Ovary (tissue), 10 donors: ENCODE measurements at places on chromosomes 1 and 21. TPM values are rescaled to one million over a fixed set of nuclear protein-coding genes. Genes with fewer than 3 reads are reported as not detected.

The APCS gene
- not detected for total RNA-seq

The RGSL1 gene
- total RNA-seq, result not detected

The MAP1LC3C gene
- total RNA-seq, result 4.8 TPM

The TBX15 gene
- not detected for total RNA-seq

The OLFM3 gene
- total RNA-seq, result not detected

The MPL gene
- total RNA-seq, result 1.9 TPM

The AZIN2 gene
- total RNA-seq, result 15.7 TPM

The ILDR2 gene
- 13.0 TPM for total RNA-seq

The SIK1 gene
- 63.0 TPM for total RNA-seq

The STXBP3 gene
- total RNA-seq, result 40.5 TPM

DNA sequence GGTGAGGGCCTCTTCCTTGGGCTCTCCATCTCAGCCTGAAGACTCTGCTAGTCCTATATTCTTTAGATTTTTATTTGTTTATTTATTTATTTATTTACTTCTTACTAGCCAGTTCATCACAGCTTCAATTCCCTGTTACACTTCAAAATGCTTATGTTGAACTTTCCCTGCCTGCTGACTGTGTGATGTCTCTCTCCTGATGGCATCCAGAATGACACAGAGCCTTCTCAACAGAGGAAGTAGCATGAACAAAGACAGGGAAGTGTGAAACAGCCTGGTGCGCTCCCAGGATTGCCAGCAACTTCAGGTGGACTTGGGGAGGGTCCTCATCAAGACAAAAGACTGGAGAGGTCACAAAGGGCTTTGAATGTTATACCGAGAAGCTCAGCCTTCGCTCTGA, 4.3 kb upstream of the IPO13 start:
- no peak for DNase-seq

DNA sequence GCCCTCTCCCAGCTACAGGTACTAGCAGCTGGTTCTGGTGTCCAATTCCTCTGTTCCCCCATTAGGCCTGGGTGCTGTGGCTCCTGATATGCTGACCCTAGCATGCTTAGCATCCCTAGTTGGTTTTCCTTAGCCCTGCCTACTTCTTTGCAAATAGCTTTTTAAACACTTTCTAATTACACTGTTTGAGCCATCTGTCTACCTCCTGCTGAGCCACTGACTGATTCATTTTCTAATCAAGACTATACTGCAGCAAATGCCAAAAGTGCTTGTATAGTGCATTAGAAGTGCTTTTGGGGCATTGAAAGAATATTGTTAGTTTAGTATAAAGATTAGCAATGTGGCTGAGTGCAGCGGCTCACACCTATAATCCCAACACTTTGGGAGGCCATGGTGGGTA, 36.3 kb downstream of the ERICH3 start:
- no peak for DNase-seq

DNA sequence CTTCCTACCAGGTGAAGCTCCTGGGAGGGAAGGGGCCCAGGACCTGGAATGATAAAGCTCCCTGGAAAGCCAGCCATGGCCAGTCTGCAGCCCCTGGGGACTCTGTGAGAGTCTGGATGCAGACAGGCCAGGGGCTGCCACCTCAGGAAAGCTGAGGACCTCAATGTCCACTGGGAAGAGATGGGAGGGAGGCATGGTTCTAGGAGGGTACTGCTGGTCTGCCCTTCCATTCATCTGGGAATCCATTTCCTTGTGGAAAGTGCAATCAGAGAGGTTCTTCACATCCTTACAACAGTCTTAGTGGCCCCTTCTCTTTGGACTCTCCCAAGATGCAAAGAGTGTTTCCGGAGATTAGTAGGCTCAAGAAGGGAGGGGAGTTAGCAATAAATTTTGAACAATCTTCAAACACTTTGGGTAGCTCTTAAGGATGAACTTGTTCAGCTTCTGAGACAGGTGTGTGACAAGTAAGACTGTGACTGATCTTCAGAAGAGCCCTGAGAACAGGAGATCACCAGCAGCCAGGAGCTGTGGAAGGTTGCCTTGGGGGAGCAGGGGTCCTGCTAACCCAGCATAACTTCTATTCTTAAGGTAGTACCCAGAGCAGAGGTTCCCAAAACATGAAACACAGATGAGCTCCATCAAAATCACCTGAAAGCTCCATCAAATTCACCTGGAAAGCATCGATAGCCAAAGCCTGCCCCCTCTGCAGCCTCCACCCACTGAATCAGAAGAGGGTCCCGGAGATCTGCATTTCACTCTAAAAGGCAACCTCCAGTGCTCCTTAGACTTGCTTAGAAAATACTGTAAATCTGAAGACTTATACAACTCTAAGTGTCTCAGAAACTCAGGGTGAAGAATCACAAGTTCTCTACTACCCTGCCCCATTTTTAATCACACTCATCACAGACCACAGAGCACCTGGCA, 616 bp upstream of the LAX1 start:
- no peak for DNase-seq

GRCh38 chr1:109971559-109971958, 13.0 kb upstream of the AHCYL1 start:
- DNase-seq, result no peak

GRCh38 chr1:13451399-13451965, 41.2 kb downstream of the PRAMEF20 start:
- no peak for DNase-seq

DNA sequence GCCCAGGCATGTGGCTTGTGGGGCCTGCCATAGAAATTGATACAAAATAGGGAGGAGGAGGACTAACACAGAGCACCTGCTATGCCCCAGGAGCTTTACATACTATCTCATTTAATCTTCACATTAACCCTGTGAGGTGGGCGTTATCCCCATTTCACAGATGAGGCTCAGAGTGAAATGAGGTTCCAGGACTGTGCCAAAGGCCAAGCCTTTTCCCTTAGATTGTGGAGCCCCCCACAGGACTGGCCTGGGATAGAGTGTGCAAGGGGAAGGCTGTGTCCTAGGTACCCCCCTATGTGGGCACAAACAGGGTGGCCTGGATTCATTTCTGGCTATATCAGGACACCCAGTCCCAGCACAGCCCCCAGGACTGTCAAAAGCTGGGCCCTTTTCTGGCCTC, 2.2 kb upstream of the DDOST start:
- no peak for DNase-seq

- no peak for DNase-seq
Measured at GRCh38 chr1:224506141-224506814, 71.7 kb upstream of the WDR26 start.

DNA sequence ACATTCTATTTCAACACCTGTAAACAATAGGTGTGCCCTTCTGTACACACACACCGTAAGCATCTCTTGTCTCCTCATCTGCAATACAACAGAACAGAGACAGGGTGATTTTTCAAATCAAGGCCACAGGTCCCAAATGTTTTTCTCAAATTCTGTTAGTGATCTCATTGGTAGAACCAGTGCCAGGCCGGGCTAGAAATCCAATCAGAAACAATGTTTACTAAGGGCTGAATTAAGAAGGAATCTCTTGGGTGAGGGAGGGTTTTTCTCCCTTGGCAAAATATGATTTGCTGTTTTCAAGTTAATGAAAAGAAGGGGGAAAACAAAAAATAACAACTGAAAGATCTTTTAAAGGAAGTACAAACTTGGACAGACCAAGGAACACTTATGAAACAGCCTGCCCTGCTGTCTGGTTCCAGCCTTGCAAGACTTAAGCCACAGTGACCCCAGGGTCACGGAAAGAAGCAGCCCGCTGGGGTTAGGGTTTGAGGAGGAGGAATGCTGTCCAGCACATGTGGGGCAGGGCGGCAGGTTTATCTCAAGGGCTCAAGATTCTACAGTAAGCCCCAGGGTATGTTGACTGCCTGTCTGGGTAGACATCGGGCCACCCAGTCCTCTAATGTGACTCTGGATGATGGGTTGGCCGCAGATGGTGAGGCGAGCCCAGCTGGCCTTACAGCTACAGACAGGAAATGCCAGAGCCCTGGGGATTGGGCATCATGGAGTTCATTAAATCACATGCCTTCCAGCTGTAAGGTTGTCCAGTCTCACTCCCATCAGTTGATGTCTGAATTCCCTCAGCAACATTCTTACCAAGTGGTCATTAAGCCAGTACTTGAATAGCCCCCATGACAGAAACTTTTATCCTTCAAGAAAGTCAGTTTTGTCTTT, 73.3 kb upstream of the SLC44A3 start:
- DNase-seq, result no peak

DNA sequence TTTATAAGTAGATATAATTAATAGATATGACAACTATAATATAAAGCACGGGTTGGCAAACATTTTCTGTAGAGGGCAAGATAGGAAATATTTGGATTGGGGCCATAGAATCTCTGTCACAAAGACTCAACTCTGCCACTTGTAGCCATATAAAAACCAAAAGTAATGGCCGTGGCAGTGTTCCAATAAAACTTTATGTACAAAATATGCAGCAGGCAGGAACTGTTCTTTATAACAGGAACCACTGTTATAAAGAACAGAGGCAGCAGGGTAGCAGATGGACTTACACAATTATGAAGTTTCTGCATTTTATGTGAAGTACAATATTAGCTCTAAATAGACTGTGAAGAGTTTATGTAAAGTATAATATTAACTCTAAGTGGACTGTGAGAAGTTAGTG, 16.9 kb upstream of the QSOX1 start:
- no peak for DNase-seq

- no peak for DNase-seq
Measured at GRCh38 chr1:187010571-187011309, 182.0 kb downstream of the PLA2G4A start.

- peak; percentile 92 for DNase-seq
Measured at GRCh38 chr1:160400223-160400645, at the start of gene VANGL2. VANGL2 (plus strand) TSS chr1:160400564; CDS start chr1:160415838, 15,274 bp downstream.

DNA sequence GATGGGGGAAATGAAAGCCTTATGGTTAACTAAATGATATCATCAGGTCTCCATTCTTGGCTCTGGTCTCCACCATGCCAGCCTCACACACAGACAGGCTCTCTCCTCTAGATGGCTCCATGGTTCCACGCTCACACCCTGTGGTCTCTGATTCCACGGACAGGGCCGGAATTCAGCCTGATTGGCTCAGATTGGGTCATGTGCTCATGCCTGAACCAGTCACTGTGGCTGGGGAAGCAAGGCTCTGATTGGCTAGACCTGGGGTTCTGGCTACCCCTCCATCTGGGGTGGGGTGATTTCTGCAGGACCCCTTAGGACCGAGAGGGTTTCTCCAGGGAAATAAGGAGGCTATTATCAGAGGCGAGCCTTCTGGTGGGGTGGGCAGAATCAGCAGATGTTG, 277.0 kb downstream of the PTPRU start:
- DNase-seq, result no peak

DNA sequence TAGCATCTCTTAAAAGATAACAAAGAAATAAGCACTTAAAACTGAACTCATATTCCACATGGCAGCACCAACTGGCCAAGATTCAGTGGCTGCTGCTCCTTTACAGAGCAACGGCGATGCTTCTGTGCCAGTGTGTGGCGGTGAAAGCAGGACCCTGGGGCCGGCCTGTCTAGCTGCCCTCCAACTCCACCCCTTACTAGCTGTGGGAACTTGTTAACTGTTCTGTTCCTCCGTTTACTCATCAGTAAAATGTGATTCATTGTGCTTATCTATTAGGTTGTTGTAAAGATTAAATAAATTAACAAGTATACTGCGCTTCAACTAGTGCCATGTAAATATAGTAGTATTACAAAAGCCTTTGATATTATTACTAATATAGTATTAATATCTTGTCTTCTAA, 133.2 kb downstream of the GDAP2 start:
- no peak for DNase-seq

GRCh38 chr1:219443763-219444162, 169.1 kb downstream of the ZC3H11B start:
- no peak for DNase-seq

GRCh38 chr1:181257117-181257516, 168.6 kb downstream of the IER5 start:
- DNase-seq, result no peak

GRCh38 chr1:9243066-9243739, 8.6 kb downstream of the H6PD start:
- DNase-seq, result no peak

DNA sequence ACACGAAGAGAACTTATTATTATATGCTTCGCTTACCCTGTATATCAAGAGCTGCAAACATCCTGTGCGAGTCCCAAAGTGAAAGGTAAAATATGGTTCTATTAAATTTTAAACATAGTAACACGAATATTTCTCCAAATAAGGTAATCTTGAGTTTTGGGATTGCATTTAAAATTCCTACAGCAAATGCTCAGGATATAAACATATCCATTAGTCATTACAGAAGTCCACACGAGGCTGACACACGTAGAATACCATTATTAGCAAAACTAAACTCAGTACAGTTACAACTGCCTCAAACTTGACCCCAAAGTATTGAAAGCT, 282 bp upstream of the LYPLAL1 start:
- no peak for DNase-seq

DNA sequence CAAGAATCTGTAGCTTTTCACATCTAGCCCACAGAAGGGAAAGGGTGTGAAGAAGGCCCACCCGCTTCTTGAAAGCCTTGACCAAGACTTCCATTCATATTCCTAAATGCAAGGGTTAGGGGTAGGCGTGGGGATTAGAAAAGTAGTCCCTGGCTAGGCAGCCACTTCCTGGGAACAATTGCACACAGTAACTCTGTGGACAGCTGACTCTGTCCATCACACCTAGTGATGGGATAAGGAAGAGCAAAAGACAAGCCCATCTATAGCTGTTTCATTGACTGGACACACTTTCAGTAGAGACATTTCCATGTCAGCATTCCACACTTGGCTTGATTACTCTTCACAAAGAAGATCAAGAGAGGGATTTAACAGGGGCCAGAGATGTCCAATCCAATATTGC, 294.2 kb downstream of the PBX1 start:
- no peak for DNase-seq

GRCh38 chr1:70497152-70497551, 86.1 kb downstream of the CTH start:
- no peak for DNase-seq

GRCh38 chr1:234634387-234634786, 24.4 kb upstream of the IRF2BP2 start:
- no peak for DNase-seq

GRCh38 chr21:37737507-37737906, 178.8 kb downstream of the KCNJ6 start:
- no peak for DNase-seq

DNA sequence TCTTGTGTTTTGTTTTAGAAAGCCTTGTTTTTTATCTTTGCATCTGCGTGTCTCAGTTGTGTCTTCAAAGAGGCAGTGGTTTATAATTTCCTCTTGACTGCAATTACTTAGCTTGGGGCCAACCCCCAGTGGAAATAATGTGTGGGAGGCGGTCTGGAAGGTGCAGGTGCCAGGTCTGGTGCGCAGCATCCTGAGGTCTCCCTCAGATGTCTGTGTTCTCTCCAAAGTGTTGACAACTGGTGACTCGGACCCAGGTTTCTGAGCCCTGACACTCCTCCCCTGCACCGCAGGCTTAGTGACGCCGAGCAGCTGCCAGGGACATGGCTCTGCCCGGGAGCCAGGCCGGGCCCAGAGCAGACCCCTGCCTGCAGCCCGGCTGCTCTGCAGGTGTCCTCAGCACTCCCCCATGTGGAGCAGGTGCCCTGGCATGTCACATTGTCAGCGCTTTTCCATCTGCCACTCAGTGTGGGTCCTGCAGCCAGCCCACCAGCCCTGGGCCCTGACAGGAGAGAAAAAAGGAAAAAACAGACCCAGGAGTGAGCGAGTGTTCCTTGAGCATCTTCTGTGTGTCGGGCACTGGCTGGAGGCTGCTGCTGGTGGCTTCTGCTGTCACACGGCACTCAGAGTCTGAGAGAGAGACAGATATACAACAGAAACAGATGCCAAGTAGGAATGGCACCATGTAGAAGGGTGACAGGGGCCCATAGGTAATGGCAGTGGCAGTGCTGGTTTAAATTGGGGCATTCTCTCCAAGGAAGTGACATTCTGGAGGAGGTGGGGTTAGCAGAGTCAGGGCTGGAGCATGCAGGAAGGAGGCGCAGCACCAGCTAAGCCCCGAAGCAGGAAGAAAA, 24.8 kb upstream of the SELENON start:
- DNase-seq, result no peak
